Cortex of kidney (tissue), 1 donor: ENCODE measurements at places on chromosomes 5 and 9.

DNA sequence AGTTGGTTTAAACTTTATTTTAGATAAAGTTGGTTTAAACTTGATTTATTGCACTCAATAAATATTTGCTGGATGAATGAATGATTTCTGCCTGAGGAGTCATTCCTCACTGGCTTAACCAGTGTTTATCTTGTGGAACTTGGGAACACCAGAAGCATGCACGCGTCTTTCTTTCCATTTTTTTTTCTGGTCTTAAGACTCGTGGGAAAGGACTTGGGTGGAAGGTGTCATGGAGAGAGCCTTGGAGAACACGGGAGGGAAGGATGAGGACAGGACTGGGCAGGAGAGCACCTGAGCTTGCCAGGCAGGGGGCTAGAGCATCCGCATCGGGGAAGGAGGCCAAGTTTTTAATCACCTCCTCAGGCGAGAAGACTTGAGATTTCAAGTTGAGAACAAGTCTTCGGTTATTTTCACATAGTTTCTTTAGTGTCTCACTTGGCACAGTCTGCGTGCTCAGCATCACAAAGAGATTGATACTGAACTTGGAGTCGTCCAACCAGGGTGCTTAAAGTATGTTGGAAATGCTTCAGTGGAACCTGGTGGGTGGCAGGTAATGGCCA, 144.2 kb downstream of the PDZD2 start:
- no peak for DNase-seq

DNA sequence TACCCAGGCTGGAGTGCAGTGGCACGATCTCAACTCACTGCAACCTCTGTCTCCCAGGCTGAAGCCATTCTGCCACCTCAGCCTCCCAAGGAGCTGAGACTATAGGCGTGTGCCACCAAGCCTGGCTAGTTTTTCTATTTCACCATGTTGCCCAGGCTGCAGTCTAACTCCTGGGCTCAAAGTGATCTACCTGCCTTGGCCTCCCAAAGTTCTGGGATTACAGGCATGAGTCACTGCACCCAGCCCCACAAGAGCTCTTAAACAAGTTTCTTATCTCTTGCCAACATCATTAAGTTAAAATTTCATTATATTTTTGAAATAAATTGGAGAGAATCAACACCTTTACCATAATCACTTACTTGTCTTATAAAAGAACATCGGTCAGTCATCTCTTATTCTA, 280.3 kb downstream of the ARHGEF28 start:
- DNase-seq = no peak

DNA sequence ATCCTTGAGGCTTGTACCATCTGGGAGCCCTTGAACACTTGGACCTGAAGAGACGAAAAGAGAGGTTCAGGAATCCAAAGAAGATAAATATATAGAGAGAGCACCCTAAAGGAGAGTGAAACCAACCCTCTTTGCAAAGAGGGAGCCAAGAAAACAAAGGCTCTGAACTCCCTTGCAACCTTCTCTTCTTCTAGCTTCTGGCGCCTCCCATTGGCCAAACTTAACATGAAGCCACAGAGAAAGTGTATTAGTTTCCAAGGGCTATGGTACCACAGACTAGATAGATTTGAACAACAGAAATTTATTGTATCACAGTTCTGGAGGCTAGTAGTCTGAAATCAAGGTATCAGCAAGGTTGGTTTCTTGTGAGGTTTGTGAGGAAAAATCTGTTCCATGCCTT, 175.1 kb downstream of the HCN1 start:
- DNase-seq = no peak

DNA sequence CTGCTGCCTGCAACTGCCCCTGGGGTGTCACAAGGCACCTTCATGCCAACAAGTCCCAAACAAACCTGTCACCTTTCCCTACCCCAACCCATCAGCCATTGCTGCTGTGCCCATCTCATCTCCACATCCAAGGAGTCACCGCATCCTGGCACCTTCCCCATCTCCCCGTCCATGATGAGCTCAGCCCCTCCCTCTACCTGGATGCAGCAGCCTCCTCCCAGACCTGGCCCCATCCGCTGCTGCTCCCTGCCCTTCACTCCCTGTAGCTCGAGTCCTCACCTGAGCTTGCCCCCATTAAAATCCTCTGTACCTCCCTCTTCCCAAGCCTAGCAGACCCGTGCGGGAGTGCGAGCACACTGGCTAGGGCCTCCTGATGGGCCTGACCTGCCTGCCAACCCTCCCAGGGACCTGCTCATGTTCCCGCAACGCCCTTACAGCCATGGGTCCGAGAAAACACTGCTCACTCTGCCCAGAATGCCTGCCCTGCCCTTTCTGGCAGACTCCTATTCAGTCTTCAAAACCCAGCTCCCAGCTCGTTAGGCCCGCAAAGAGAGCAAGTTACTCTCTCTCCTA, 110.6 kb downstream of the ADAMTS2 start:
- no peak for DNase-seq

- DNase-seq = no peak
These were observed 429.3 kb downstream of the TMEM232 start for GRCh38 chr5:110297152-110297670.

DNA sequence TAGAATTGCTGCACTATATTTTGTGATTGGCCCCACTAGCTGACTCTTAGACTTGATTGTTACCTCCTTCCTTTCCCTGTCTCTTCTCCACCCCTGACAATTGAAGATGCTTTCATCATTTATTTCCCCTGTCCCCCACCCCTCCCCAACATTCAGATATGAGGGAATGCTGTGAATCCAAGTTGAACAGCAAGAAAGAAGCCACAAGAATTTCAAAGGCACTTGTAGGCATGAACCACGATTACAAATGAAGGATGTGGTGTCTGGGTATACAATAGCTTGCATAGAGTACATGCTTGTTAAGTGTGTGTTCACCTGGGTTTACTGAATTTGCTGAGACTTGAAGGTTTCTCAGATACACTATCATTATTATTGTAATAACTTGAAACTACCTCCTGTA, 78.3 kb upstream of the TRIO start:
- no peak for DNase-seq

DNA sequence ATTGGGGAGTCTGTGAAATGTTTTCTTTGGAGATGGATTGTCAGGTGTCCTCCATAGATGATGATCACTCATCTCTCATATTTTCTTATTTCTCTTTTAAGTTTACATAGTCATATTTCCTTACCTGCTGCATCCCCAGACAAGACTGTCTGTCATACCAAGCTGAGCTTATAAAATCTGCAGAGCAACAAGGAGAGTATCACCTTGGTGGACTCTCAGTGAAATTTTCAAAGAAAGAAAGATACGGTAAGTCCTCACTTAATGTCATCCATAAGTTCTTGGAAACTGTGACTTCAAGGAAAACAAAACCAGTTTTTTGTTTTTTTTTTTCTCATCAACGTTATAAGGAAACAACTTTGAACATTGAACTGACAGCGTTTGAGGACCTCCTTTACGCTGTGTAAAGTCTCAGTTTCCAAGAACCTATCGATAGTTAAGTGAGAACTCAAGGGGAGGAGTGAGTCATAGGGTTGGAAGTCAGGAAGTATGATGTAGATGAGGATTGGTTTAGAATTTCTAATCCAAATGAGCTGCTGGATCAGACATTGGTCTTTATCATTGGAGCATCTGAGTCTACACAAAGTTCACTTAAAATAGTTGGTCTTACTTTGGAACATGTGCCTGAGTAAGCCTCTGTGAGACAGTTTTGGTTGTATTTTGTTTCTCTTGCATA, 45.5 kb downstream of the SPIN1 start:
- no peak for DNase-seq

DNA sequence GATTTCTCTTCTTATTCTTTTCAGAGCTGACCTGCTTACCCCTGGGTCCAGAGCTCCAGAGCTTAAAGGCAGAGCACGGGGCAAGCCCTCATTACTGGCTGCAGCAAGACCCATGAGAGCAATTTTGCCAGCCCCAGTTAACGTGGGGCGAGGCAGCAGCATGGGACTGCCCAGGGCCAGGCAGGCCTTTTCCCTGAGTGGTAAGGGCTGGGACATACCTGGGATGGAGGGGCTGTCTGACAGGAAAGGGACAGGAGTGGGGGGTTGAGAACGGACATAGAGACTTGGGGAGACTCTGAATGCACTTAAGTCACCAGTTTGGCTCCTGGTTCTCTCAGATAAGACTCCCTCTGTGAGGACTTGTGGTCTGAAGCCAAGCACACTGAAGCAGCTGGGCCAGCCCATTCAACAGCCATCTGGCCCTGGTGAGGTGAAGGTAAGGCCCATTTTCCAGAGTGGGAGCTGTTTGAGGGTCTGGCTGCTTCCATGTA, 26.2 kb downstream of the HMGXB3 start:
- DNase-seq = no peak

- no peak for DNase-seq
These were observed 480.7 kb downstream of the CSNK1G3 start for GRCh38 chr5:123992641-123993040.

DNA sequence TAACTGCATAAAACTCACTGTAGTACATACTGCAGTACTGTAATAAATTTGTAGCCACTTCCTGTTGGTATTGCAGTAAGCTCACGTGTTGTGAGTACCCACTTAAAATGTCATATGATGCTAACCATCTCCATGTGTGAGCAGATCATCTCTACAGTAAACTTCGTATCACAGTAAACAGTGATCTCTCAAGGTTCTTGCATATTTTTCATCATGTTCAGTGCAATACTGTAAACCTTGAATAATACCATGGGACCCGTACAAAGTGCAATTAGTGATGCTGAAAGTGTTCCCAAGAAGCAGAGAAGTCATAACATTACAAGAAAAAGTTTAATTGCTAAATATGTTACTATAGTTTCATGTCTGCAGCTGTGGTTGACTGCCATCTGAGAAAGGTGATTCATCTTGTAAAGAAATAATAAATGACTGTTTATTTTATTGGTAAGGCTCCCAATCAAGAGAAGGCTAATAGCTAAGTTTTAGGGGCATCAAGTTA, 253.8 kb upstream of the POU5F2 start:
- DNase-seq = no peak

- no peak for DNase-seq
These were observed 3.3 kb downstream of the ENHO start for GRCh38 chr9:34519321-34520020.

- no peak for DNase-seq
These were observed 32.4 kb downstream of the ABCA1 start for GRCh38 chr9:104895572-104895971.

- no peak for DNase-seq
These were observed 2.9 kb upstream of the INSL6 start for GRCh38 chr9:5188060-5188984.

DNA sequence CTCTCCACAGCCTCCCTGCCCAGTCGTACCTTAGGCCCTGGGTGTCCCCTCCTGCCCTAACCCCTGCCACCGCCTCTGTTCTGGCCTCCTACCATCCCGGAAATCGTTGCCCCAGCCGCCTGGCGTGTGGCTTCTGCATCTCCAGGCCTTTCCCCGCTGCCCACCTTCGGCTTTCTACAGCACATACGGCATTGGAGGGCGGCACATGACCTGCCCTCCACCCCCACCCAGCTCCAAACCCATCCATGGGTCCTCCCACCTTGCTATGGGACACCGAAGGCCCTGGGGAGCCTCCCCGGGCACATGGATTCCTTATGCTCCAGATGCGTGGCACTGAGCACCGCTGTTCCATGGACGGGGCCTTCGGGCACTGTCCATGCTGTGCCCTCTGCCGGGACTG, 32.0 kb downstream of the FGF18 start:
- no peak for DNase-seq

- DNase-seq = no peak
These were observed 1864.2 kb upstream of the C9orf72 start for GRCh38 chr9:29437526-29437925.

DNA sequence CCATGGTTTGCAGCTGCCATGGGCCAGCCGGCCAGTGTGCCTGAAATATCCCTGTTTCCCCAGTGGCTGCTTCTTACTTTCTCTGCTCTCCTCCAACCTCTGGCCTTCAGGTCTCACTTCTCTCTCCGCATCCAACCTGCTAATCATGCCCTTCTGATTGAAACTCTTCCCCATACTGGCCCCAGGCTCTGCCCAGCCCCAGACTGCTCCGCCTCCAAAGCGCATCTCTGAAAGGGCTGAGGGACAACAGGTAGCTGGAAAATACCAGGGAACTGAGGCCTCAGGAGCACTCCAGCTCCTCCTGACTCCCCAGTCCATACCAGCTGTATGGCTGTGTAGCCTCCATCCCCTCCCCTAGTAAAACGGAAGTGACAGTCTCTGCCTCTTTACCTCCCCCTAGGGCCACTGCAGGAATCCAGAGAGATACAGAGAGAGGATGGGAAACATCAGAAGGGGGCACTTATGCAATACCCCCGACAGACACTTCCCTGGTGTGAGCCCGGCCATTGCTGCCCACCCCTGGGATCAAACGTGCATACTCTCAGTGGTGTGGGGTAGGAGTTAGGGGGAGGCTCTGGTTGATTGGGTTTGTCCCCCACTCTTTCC, 34.2 kb downstream of the PAX5 start:
- DNase-seq = no peak

GRCh38 chr5:82720213-82721086, 356.7 kb downstream of the TMEM167A start:
- no peak for DNase-seq

DNA sequence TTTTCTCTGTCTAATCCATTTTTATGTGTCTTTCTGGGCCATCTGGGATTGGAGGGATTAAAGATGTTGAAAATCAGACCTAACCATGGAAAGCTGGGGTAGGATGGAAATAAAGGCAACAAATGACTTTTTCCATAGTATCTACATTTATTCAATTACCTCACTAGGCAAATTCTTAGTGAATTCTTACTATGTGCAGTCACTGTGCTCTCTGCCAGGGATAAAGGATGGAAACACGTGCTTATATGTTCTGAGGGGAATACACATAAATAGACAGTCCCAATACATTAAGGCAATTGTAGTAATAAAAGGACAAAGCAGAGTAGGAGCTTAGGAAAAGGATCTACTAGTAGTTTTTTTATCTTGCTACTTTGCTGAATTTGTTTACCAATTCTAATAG, 214.2 kb downstream of the PRR16 start:
- no peak for DNase-seq
